Skin of body (tissue), 3 donors: ENCODE measurements at places on chromosomes 11 and 22.

- DNase-seq: no peak
Measured at GRCh38 chr11:1336836-1337646, 27.6 kb upstream of the TOLLIP start.

GRCh38 chr22:44975427-44976262 lies 34.2 kb downstream of the PHF21B start:
- peak; percentile 6 for DNase-seq

DNA sequence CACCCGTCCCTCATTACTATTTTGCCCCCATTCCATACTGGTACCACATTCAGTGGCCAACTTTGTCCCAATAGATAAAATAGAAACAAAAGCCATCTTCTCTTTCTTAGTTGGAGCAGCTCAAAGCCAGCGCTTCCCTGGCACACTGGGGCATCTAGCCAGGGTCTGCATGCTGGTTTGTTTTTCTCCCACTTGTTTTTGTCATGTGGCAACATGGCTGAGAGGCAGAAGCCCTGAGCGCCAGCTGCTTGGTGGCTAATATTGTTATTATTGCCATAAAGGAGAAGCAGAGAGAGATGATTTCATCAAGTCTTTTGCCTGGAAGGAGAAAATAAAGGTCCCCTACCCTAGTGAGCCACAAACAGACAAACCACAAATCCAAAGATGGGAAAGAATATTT lies 48.4 kb upstream of the CRTAM start:
- DNase-seq: no peak

GRCh38 chr22:21028277-21029251 lies 3.8 kb downstream of the SLC7A4 start:
- DNase-seq: no peak

DNA sequence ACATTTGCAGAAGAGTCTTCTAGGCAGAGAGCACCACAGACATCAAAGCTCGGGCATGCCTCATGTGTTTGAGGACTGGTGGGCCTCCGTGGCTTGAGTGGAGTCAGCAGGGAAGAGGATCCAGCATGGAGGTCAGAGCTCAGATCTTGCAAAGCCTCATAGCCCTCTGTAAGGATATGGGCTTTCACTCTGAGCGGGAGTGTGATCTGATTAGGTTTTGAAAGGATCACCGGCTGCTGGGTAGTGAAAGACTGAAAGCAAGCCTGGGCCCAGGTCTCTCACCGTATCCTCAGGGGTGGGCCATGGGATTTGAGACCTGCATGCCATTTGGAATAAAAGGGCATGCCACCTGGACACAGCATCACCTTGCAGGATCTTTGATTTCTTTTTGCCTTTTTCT lies 112.7 kb downstream of the TEAD1 start:
- no peak for DNase-seq

DNA sequence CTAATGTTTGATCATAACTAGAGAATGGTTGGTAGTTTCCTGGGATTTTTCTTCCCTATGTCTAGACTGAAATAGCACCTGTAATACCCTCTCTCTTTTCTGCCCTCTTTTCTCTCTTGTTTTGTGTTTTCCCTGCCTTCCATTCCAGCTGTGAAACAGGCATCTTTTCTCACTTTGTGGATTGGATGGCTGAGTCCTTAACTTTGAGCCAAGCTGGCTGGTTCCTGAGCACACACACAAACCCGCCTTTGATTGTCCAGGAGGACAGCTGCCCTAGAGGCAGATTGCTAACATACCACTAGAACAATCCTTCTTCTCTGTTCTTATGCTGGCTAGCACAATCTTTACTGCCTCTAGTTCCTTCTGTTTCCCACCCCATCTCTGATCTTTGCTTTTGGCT lies 17.7 kb downstream of the CTNND1 start:
- DNase-seq: no peak
